Aorta (tissue), 5 donors: ENCODE measurements at places on chromosomes 3 and 15. TPM values are rescaled to one million over a fixed set of nuclear protein-coding genes. Genes with fewer than 3 reads are reported as not detected.

Gene NRG4
- total RNA-seq, result not detected

Gene NTRK3
- 79.2 TPM for total RNA-seq

DNA sequence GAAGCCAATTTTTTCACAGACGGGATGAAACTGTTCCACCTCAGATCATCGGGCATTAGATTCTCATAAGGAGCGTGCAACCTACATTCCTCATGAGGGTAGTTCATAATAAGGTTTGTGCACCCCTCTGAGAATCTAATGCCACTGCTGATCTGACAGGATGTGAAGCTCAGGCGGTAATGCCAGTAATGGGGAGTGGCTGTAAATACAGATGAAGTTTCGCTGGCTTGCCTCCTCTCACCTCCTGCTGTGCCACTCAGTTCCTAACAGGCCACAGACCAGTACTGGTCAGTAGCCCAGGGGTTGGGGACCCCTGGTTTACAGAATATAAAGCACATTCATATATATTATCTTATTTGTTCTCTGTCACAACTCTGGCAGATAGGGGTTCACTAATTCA, 2.1 kb upstream of the LIMD1 start:
- no peak overlapping the region for H3K4me3 ChIP-seq
- no peaks in the 10 kb centered on the region for H3K36me3 ChIP-seq
- H3K27ac ChIP-seq, result no peak overlapping the region

DNA sequence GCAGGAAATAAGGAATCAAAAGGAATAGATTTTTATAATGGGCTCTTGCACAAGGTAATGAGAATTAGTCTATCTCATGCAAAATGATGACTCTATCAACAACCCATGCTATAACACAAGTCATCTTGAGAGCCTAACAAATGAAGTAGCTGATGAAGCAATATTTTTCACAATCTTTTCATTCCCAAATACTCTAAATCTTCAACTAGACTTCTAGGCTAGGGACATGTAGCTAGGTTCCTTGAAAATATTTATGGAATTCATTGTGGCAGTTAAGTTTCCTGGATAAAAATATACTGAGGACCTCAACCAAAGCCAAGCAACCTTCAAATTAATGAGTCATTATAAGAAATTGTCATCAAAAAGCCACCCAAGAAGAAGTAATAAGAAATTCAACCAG, 55.4 kb downstream of the DCBLD2 start:
- no peak for DNase-seq
- H3K4me3 ChIP-seq, result no peak overlapping the region
- H3K27ac ChIP-seq, result no peak overlapping the region
- no peaks in the 10 kb centered on the region for H3K27me3 ChIP-seq
- no peaks in the 10 kb centered on the region for H3K36me3 ChIP-seq

DNA sequence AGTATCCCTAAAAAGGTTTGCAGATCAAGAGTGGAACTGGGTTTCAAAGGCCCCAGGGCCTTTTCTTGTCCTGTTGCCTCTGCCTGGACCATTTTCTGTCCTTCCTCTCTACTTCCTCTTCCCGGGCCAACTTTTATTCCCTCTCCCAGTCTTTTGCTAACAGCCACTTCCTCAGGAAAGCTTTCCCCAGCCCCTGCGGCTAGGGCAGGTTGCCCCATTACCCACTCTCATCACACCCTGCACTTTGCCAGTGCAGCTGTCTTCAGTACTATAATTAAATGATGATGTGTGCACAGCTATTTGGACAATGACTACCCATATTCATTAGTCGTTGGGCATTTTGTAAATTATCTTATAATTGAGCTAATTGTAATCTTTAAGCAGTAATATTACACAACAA, 150.5 kb upstream of the THBS1 start:
- H3K27ac ChIP-seq, result no peak overlapping the region
- no peak for DNase-seq
- H3K4me3 ChIP-seq, result no peak overlapping the region
- H3K27me3 ChIP-seq, result no peaks in the 10 kb centered on the region
